Thymus (tissue), 14 donors: ENCODE measurements at places on chromosomes 16 and 17. TPM values are rescaled to one million over a fixed set of nuclear protein-coding genes. Genes with fewer than 3 reads are reported as not detected.

DNA sequence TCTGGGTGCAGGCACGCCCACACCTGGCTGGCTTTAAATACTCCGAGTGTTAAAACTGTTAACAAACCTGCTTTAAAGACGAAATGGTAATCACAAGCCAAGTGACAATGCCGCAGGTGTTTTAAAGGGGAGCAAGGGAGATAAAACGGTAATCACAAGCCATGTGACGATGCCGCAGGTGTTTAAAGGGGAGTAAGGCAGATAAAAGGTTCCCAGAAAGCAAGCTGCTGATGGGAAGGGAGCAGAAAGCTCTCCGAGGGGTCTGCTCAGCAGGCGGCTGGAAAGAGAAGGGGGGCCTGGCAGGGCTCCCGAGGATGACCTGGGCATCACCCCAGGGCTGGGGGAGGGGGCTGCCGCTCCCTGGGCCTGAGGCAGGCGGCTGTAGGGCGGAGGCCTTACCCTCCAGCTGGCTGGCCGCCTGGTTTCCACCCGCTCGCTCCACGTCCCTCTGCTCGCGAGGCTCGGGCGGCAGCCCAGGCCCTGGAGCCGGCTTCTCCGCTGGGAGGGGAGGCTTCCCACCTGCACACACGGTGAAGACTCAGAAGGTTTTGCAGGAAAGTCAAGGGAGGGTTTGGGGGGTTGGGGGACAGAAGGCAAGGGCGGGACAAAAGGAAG lies 12.1 kb downstream of the NDUFAF8 start:
- DNase-seq, result peak; percentile 79

GRCh38 chr16:65244787-65245186 lies 122.9 kb upstream of the CDH11 start:
- DNase-seq, result no peak

DNA sequence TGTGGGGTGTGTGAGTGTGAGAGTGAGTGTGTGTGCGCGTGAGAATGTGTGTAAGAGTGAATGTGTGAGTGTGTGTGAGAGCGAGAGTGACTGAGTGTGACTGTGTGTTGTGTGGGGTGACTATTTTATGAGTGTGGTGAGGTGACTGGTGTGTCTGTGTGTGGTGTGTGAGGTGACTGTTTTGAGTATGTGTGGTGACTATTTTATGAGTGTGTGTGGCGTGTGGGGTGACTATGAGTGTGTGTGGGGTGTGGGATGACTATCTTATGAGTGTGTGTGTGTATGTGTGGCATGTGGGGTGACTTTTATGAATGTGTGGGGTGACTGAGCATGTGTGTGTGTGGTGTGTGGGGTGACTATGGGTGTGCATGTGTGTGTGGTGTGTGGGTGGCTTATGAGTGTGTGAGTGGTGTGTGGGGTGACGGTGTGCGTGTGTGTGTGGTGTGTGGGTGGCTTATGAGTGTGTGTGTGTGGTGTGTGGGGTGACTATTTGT lies 152.9 kb upstream of the PLCG2 start:
- no peak for DNase-seq

GRCh38 chr16:11232852-11233726 lies 22.9 kb downstream of the SOCS1 start:
- peak; percentile 72 for DNase-seq

DNA sequence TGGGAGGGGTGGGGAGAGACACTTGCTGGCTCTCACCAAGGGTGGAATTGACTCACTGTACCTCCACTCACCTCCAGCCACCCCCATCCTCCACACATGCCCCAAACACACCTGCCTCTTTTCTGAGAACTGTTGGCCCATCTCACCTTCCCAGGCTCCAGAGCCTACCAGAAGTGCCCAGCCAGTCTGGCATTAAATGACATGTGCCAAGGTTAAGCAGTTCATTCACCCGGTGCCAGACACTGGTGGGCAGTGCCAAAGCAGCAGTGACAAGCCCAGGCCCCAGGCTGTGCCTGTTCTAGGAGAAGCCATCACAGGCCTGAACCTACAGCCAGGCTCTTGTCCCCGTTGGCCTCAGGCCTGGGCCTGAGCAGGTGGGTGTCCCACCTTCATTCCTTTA lies 11.2 kb downstream of the MVP start:
- DNase-seq, result no peak

DNA sequence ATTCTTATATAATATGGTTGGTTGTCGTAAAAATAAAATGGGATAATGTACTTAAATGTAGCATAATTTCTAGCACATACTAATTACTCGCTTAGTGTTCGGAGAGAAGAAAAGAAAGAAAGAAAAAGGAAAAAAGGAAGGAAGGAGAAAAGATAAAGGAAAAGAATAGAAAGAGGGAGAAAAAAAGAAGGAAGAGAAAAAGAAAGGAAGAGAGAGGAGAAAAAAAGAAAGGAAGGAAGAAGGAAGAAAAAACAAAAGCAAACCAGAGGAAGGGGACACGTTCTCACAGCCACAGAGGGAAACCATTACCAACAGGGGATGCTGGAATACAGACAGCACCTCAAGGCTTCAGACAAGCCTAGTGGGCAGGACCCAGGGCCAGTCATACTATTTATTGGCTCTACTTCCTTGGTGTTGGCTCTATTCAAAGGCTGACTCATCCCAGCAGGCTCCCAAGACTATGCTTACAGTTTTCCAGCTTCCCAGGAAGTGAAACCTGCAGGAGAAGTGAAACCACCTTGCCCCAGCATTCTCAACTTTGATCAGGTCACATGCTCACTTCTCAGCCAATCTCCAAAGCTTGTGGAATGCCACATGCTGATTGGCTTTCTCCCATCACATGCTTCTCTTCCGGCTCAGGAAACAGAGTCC lies 273.5 kb upstream of the IRX5 start:
- DNase-seq, result no peak

Gene MRPL38
- polyA plus RNA-seq, result 78.6 TPM

- DNase-seq, result no peak
These were observed 4.3 kb upstream of the SGF29 start for GRCh38 chr16:28549301-28549899.

GRCh38 chr17:30191072-30191471 lies 44.4 kb downstream of the SLC6A4 start:
- DNase-seq, result no peak

GRCh38 chr16:6081320-6081976 lies 983.9 kb upstream of the EEF2KMT start:
- peak; percentile 32 for DNase-seq

Gene CES3
- 0.32 TPM for polyA plus RNA-seq

Gene ARHGDIG
- polyA plus RNA-seq, result 0.52 TPM

- no peak for DNase-seq
These were observed 8.9 kb downstream of the DCAKD start for GRCh38 chr17:45042346-45043120.
